ENCODE measurements at places on chromosomes 1 and 21.

GRCh38 chr21:43768868-43769167, 7.3 kb downstream of the CSTB start:
- no peak for DNase-seq

- DNase-seq, result no peak
These were observed 6.6 kb downstream of the SELP start for GRCh38 chr1:169623132-169623926.

- DNase-seq, result no peak
These were observed 12.7 kb upstream of the IFNGR2 start for GRCh38 chr21:33390479-33390878.

DNA sequence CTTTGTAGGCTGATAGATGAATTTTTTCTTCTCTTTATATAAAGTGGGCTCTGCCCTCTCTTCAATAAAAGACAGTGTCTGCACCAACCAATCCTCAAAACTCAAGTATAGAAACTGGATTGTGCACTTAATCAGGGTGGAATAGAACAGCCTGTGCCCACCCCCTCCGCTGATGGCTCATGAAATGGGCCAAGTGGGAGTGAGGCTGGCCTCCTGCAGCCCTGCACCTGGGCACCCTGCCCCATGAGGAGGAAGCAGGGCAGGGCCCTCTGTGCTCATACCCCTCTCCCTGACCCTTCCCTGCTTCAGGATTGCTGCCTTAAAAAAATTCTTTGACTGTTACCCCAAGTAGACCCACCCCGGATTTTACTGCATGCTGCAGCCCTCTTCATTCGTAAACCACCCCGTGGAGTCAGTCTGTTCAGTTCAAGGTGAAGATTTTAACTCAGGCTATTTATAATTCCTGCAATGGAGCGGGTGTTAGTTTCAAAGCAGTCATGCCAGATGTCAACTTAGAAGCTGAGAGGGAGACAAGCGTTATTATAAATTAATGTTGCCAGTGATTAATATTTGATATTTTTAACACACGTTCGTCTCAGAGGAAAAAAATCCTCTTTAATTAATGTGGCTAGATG, 15.8 kb downstream of the PROK1 start:
- DNase-seq, result no peak

GRCh38 chr1:165116732-165117131, 239.8 kb downstream of the LMX1A start:
- no peak for DNase-seq

DNA sequence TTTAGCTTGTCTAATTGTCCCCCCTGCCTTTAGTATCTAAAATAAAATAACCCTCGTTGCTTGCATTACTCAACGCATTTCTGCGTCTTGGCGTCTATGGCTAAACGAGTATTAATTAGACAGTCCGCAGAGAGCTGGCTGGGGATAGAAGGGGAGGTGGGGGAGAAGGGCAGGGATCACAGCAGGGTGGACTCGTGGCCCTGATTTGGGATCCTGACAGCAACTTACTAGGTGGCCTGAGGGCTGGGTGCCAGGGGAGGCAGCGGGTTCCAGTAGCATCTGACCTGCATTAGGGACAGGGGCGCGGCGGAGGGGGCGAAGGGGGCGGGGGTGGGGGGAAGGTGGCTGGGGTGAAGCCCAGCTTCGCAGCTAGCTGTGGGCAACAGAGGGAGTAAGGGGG, 1.1 kb upstream of the BACE2 start:
- DNase-seq, result no peak

Measured in stimulated activated naive CD4-positive, alpha-beta T cell treated with Interleukin-2 at 50 U/mL for 16 hours (primary cell).